ENCODE measurements at places on chromosomes 3 and 15.
A peak's percentile ranks its signal among the peaks of the same experiment; 100 is the strongest.

- ATAC-seq = no peak
Measured at GRCh38 chr15:51678096-51678495, 3.2 kb upstream of the SCG3 start.

- no peak for ATAC-seq
Measured at GRCh38 chr3:139297588-139298311, 46.1 kb upstream of the MRPS22 start.

GRCh38 chr3:140186421-140186920 is 251.5 kb downstream of the CLSTN2 start:
- peak; percentile 92 for ATAC-seq

DNA sequence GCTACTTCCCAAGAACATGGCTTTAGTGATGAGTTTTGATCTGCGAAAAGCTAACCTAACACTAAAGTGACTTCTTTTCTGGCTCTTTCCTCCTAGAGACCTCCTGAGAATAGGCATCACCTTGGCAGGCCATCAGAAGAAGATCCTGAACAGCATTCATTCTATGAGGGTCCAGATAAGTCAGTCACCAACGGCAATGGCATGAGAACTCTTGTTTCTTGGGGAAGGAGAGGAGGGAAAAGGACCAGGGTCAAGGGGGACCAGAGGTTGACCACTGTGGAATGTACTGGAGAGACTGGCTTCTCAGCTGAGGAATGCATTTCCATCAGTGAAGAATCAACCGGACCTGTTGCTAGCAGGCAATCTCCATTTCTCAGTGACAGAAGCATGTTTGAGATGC is 463.9 kb downstream of the EPHB1 start:
- ATAC-seq = no peak

GRCh38 chr3:59368900-59369675 is 319.3 kb upstream of the CFAP20DC start:
- ATAC-seq = no peak

- peak; percentile 90 for ATAC-seq
Measured at GRCh38 chr15:74179101-74179841, 5.8 kb downstream of the ISLR start.

DNA sequence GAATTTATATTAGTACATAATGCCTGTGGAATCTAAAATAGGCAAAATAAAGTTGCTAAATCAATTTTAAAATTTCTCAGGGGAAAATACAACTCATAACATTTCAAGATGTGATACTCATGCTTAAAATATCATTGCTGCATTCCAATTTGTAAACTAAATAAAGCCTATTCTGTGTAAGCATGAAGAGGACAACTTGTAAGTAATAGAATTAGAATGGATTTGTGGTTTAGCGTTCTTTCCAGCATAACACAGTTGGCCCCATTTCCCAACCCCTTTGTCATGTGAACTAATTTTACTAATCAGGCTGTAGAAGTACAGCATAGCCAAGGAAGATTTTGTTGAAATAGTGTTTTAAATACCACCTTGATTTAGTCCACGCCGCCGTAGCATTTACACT is 437.2 kb downstream of the SI start:
- no peak for ATAC-seq
